ENCODE measurements at places on chromosomes 6 and 20.

GRCh38 chr6:17120019-17120418 is 18.2 kb downstream of the STMND1 start:
- DNase-seq: no peak

GRCh38 chr20:59611286-59611685 is 6.9 kb downstream of the PHACTR3 start:
- no peak for DNase-seq

DNA sequence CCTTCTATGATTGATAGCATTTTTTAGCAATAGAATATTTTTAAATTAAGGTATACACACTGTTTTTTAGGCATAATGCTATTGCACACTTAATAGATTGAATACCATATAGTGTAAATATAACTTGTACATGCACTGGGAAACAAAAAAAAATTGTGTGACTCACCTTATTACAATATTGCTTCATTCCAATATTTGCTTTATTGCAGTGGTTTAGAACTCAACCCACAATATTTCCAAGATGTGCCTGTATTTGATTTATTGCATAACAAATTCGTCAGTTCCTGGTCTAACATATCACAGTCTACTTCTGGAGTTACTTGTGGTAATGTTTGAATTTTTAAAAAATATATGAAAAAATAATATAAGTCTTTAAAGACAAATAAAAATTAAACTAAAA is 41.9 kb upstream of the DEFB112 start:
- DNase-seq: no peak

DNA sequence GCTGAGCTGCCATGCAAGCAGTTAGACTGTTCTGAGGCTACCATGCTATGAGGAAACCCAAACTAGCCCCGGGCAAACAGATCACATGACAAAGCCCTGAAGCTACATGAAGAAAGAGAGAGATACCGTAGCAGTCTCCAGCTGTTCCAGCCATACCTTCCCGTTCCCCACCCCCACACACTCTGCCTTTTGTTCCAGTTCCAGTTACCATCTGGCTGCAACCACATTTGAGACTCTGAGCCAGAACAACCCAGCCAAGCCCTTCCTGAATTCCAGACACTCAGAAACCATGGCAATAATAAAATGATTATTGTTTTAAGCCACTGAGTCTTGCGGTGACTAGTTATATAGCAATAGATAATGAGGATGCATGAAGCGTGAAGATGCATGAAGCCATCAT is 28.3 kb downstream of the RIN2 start:
- DNase-seq: peak; percentile 95

- no peak for DNase-seq
Observed at GRCh38 chr6:81634155-81634880, 118.2 kb downstream of the TENT5A start.

GRCh38 chr6:33416386-33417127 is 1.4 kb downstream of the CUTA start:
- no peak for DNase-seq

DNA sequence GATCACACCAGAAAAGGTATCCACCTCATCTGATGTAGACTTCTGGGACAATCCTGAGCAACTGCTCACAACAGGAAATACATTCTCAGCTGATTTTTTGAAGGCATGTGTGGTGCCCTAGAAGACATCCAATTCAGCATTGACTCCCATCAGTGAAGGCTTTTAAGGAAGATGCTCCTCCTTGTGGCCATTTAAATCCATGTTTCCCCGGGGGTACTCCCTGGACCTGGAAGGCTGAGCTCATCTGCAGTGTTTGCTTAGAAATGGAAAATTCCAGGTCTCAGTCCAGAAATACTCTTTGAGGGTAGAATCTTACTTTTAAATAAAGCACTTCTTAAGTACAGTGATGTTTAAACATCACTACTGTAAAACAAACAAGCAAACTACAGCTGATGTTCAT is 195.5 kb upstream of the PDE10A start:
- DNase-seq: peak; percentile 50
